Activated naive CD8-positive, alpha-beta T cell treated with anti-CD3 and anti-CD28 coated beads, Interleukin-2, amount 10 ng/mL, durations not matched to agents 7 days and 5 days (primary cell): ENCODE measurements at places on chromosomes 11 and 22. TPM values are rescaled to one million over a fixed set of nuclear protein-coding genes. Genes with fewer than 3 reads are reported as not detected.

Gene KDM4E
- not detected for total RNA-seq

Gene PIH1D2
- total RNA-seq: 0.50 TPM

Gene RCOR2
- total RNA-seq: 0.58 TPM

Gene CBLIF
- not detected for total RNA-seq

Gene TLCD5
- total RNA-seq: 0.86 TPM

Gene TRMT2A
- 107 TPM for total RNA-seq

Gene SPI1
- 2.9 TPM for total RNA-seq

Gene TRIM21
- 51.6 TPM for total RNA-seq

Gene OR6T1
- not detected for total RNA-seq

DNA sequence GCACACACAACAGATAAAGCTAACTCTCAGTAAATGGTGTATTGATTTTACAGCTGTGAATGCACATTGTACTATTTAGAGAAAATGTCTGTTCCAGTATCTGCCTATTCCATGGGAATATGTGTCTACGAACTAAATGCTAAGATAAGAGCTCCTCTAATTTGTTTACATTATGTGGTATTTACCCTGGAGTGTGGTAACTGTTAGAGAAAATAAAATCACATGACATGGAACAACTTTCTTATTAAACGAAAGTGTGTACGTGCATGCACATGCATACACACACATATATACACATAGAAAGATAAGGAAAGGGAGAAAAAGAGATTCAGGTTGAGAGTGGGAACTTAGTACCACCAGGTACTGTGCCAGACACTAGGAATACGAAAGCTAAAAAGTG is 1151.7 kb upstream of the TENM4 start:
- no peak overlapping the region for H3K27ac ChIP-seq
- H3K4me1 ChIP-seq: no peaks in the 10 kb centered on the region
- DNase-seq: no peak
- H3K36me3 ChIP-seq: no peaks in the 10 kb centered on the region
- no peaks in the 10 kb centered on the region for H3K27me3 ChIP-seq

DNA sequence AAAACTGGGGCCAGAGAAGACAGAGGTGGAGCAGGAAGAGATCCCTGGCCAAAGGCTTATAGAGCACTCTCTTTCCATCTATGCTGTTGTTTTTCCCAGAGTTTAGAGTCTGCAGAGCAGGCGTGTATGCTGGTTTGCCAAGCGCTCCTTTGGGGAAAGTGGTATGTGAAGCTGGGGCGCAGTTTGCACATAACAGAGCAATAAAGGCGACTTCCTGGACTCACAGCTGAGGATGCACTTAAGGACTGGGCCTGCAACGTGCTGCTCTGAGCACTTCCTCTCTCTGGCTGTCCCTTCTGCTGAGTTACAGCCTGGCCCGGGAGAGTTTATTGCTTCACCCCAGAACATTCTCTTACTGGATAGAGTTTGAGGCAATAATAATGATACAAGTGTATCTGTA is 41.7 kb downstream of the THAP12 start:
- DNase-seq: no peak
- H3K27me3 ChIP-seq: peaks cover 3% of the 10 kb centered on the region
- peaks cover 16% of the 10 kb centered on the region for H3K4me1 ChIP-seq

GRCh38 chr22:29457730-29458129 is 19.3 kb downstream of the RFPL1 start:
- H3K4me3 ChIP-seq: no peak overlapping the region
- H3K27ac ChIP-seq: no peak overlapping the region
- no peaks in the 10 kb centered on the region for H3K36me3 ChIP-seq
- H3K27me3 ChIP-seq: peaks cover 2% of the 10 kb centered on the region
- DNase-seq: no peak

- H3K36me3 ChIP-seq: no peaks in the 10 kb centered on the region
- H3K27ac ChIP-seq: no peak overlapping the region
- no peak overlapping the region for H3K4me3 ChIP-seq
Observed at GRCh38 chr11:16632295-16633200, 105.9 kb upstream of the C11orf58 start.

GRCh38 chr22:23104187-23104971 is 34.1 kb downstream of the GNAZ start:
- H3K27me3 ChIP-seq: no peaks in the 10 kb centered on the region
- no peaks in the 10 kb centered on the region for H3K36me3 ChIP-seq
- H3K27ac ChIP-seq: no peak overlapping the region
- DNase-seq: no peak
- H3K4me1 ChIP-seq: no peaks in the 10 kb centered on the region

DNA sequence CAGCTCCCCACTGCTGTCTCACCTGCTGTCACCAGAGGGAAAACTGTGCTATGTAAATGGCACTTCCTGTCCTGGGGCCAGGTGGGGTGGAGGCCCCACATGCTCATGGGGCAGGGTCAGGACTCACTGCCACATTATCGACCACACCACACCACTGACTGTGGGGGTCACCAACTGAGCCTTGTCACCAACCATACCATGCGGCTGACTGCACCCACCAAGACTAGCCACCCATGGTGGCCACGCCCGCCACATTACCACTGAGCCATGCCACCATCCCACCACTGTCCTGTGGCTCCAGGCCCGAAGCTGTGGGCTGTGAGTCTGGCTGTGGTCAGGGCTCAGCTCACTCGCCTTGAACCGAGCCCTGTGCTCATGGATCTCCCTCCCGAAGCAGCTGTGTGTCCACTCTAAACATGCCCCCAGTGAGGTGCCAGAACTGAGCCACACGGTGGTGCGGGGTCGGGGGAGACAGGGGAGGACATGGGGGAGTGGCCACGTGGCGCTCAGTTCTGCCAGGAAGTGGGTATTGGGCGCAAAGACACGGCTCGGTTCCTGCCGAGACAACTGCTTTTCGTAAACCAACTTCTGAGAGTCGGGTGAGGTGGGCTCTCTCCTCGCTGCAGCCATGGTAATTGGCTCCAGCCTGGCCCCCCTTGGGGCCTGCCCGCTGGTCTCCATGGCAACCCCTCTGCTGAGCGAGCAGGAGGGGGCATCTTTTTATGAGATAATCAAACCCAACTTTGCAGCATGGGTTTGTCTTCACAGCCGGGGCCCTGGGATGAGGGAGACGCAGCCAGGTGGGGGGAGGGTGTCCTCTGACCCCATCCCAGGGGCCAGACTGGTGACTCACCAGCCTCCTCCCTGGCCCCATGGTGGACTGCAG is 23.2 kb downstream of the RTN4R start:
- no peaks in the 10 kb centered on the region for H3K27me3 ChIP-seq
- H3K4me3 ChIP-seq: peak overlapping the region; percentile 77
- peak overlapping the region; percentile 96 for H3K27ac ChIP-seq
- DNase-seq: peak; percentile 75
- no peaks in the 10 kb centered on the region for H3K36me3 ChIP-seq

DNA sequence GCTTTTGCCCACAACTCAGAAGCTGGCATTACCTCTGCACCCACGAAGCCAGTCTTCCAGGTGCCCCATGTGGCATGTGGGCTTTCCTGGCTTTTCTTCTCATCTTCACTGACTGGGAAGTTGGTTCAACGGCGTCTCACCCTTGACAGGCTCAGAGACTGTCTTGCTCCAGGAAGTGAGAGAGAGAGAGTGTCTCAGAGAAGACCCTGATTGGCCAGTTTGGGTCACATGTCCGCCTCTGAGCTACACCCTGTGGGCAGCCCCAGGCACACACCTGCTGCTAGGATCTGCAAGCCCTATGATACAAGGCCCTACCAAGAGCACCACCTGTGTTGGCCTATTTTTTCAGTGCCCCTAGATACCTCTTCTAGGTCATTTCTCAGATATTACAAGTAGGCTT is 39.0 kb downstream of the RTL6 start:
- DNase-seq: no peak
- H3K36me3 ChIP-seq: peaks cover 16% of the 10 kb centered on the region
- no peaks in the 10 kb centered on the region for H3K27me3 ChIP-seq
- H3K27ac ChIP-seq: peak overlapping the region; percentile 31
- no peak overlapping the region for H3K4me3 ChIP-seq

DNA sequence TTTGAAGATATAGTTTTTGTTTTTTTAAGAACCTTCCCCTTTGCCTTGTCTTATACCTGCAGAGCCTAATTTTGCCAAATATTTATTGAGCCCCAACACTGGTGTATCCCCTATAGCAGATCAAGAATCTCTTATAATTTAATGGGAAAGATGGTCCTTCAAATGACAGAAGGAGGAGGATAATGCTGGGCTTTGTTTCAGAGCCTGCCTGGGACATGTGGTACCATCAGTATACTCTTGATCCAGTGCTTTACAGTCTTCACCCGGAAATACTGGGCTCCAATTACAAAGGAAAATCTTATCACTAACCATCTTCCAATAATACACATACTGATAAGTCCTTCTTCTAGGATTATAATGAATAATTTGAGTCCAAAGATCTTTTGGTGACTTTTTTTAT is 84.7 kb downstream of the GAB2 start:
- DNase-seq: no peak
- no peak overlapping the region for H3K27ac ChIP-seq
- peaks cover 22% of the 10 kb centered on the region for H3K36me3 ChIP-seq
- peaks cover 18% of the 10 kb centered on the region for H3K4me1 ChIP-seq
- H3K27me3 ChIP-seq: peaks cover 7% of the 10 kb centered on the region

- no peaks in the 10 kb centered on the region for H3K36me3 ChIP-seq
- peaks cover 17% of the 10 kb centered on the region for H3K27me3 ChIP-seq
- H3K4me3 ChIP-seq: no peak overlapping the region
- DNase-seq: no peak
- no peaks in the 10 kb centered on the region for H3K4me1 ChIP-seq
Observed at GRCh38 chr11:60797846-60798630, 12.9 kb downstream of the MS4A10 start.

DNA sequence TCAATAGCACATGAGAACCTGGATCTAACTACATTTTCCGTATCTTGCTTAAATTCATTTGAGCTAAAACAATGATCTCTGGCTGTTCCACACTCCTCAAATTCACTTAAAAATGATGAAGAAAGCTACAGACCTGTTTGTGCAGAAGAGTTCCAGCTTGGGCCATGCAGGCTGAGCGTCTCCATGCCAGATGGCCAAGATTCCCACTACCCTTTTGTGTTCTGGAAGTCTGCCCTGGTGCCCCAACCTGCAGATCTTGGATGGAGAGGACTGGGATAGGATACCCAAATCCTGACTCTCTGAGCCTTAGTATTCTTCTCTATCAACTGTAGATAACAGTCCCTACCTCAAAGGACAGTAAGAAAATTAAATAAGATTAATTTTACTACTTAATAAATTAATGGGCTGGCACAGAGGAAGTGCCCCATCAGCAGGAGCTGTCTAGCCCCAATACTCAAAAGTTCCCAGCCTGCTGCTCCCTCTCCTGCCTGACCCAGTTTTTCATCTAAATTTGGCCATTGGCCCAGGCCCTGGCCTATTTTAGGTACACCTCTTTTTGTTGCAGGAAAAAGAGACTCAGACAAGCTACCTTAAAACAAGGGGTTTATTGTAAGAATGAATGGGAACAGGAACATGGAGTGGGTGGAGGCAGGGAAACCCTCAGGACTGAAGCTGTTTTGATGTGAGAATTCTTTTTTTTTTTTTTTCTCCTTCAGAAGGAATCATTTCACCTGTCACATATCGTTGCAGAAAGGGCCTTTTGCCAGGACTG is 81.4 kb upstream of the GRK3 start:
- H3K27ac ChIP-seq: no peak overlapping the region
- no peak for DNase-seq
- H3K4me3 ChIP-seq: no peak overlapping the region
- no peaks in the 10 kb centered on the region for H3K27me3 ChIP-seq
- H3K36me3 ChIP-seq: peaks cover 63% of the 10 kb centered on the region

- H3K36me3 ChIP-seq: no peaks in the 10 kb centered on the region
- no peak overlapping the region for H3K27ac ChIP-seq
Observed at GRCh38 chr11:92919048-92919447, 50.4 kb upstream of the MTNR1B start.

DNA sequence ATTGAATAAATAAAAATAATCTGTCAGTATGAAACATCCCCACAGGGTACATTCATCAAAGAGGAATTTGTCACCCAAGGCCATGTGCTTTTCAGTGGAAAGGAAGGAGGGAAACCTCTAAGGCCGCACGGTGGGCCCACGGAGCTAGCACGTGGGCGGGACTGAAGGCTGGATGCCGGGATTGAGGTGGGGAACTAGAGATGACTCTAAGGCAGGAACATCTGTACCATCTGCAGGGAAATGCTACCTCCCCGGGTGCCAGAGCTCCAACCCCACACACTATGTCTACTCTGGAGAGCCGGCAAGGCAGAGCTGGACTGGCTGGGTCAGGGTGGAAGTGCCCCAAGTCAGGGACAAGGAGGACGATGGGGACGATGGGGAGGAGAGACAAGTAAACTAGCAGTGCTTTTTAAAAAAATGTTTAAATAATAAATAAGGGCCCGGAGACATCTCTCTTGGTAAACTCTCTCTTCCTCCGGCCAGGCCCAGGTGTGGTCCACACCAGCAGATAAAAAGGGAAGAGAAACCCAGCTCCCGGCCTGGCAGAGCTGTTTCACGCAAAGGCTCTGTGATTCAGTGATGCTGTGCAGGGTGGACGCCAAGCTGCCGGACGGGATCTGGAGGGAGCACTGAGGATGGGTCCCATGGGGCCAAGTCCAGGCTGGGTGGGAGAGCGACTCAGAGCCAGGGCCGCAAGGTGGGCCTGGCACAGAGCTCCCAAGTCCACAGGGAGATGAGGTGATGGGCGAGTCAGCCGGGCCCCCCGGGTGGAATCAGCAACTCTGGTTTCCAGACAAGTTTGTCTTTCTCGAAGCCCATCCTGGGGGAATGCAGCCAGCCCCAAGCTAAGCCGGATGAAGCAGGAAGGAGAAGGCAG is 5.8 kb downstream of the LIF start:
- H3K4me1 ChIP-seq: peaks cover 71% of the 10 kb centered on the region
- no peaks in the 10 kb centered on the region for H3K27me3 ChIP-seq
- H3K4me3 ChIP-seq: peak overlapping the region; percentile 100
- peak overlapping the region; percentile 99 for H3K27ac ChIP-seq

DNA sequence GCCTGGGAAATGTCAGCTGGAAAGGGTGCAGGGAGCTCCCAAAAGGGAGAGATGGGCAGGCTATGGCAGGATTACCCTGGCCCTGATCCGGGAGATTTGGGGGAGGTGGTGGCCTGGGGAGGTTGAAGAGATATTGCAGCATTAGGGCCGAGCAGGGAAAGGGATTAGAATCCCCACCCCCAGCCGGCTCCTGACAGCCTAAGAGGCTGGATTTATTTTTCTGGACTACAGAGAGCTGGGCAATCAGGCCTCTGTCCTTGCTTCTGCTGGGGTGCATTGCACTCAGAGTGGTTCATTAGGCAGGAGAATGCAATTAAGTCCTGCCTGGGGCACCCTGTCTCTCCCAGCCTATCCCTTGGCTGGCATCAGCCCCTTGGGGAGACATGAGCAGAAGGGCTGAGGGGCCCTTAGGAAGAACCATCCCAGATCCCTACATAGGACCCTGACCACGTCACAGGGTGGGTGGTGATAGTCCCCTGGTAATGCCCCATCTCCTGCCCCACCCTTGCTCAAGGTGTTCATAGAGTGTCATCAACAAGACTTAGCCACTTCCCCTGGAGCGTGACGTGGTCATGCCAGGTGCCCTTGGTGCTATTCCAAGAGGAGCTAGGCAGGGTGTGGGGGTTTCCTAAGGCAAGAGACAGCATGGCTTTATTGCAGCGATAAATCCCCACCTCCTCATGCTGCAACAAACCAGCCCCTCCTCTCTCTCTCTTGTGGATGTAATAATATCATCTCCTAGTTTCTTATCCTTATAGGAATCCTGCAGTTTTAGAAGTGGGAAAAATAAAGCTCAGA is 38.4 kb upstream of the KLHL35 start:
- H3K36me3 ChIP-seq: peaks cover 1% of the 10 kb centered on the region
- DNase-seq: no peak
- peaks cover 19% of the 10 kb centered on the region for H3K4me1 ChIP-seq
- peaks cover 4% of the 10 kb centered on the region for H3K27me3 ChIP-seq
- no peak overlapping the region for H3K27ac ChIP-seq
- H3K4me3 ChIP-seq: no peak overlapping the region

- H3K27ac ChIP-seq: no peak overlapping the region
- H3K27me3 ChIP-seq: peaks cover 2% of the 10 kb centered on the region
- no peaks in the 10 kb centered on the region for H3K36me3 ChIP-seq
- H3K4me1 ChIP-seq: no peaks in the 10 kb centered on the region
Observed at GRCh38 chr11:109085708-109086373, 336.1 kb upstream of the C11orf87 start.
